Activated T-helper 1 cell treated with anti-CD3 and anti-CD28 coated beads, Interleukin-2, amount 50 U/mL, for 16 hours (primary cell): ENCODE measurements at places on chromosomes 7 and 10.

- DNase-seq = no peak
These were observed 167.8 kb upstream of the IMMP2L start for GRCh38 chr7:111730057-111730456.

DNA sequence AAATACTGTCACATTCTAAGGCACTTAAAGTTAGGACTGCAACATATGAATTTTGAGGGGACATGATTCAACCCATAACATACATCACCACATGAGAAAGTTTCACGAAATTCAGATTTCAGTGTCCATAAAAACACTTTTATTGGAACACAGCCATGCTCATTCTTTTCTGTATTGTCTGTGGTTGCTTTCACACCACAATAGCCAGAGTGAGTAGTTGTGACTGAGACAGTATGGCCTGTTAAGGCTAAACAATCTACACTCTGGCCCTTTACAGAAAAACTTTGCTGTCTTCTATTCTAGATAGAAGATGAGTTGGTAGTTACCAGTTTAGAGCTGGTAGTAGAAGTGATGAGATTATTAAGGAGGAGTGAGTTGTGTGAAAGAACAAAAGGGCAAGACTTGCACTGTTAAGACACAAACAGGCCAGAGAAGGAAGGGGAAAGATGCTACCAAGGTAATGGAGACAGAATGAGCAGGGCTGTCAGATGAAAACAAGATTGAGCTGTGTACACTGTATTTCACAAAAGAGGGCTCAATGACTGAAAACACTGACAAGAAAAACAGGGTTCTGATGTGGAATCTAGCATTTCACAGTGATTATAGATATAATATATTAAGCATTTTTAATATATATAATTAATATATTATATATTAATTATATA is 108.6 kb downstream of the PPP1R3A start:
- no peak for DNase-seq

- DNase-seq = no peak
These were observed 91.8 kb downstream of the KLF6 start for GRCh38 chr10:3693022-3693697.

DNA sequence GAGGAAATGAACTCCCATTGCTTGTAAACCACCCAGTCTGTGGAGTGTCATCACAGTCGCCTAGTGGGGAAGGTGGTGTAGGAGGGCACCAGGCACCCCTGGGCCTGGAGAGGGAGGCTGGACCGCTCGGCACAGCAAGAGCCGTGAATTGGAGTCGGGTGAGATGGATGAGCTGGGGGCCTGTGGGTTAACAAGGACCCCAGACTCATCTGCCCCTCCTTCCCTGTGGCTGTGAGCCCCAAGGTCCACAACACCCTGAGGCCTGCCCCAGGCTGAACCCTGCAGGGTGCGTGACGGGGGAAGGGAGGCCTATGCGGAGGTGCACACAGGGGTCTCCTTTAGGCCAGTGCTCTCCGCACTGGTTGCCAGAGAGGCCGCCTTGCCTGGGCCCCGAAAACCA is 581.4 kb upstream of the FOXK1 start:
- DNase-seq = no peak

DNA sequence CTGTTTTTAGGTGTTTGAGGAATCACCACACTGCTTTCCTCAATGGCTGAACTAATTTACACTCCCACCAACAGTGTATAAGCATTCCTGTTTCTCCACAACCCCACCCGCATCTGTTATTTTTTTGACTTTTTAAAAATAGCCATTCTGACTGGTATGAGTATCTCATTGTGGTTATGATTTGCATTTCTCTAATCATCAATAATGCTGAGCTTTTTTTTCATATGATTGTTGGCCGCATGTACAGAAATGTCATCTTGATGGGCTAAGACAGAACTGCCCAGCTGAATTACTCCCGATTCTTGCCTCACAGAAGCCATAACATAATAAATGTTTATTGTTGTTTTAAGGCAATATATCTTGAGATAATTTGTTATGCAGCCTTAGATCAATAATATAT is 93.1 kb upstream of the DKK1 start:
- no peak for DNase-seq

DNA sequence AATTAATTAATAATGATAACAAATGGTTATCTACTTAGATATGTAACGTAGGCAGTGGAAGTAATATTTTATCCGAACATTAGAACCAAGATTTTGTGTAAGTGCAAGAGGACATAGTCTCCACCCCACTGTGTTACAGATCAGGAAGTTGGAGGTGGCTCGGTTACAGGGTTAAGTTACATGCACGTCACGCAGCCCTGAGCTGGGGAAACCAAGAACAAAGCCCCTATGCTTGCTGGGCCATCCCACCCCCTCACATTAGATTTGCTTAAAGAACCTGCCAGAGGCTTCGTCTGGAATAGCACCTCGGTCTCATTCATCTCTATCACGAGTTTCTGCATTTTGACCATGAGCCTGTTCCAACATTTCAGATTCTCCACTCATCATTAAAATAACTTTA is 214.1 kb downstream of the ADARB2 start:
- DNase-seq = no peak

DNA sequence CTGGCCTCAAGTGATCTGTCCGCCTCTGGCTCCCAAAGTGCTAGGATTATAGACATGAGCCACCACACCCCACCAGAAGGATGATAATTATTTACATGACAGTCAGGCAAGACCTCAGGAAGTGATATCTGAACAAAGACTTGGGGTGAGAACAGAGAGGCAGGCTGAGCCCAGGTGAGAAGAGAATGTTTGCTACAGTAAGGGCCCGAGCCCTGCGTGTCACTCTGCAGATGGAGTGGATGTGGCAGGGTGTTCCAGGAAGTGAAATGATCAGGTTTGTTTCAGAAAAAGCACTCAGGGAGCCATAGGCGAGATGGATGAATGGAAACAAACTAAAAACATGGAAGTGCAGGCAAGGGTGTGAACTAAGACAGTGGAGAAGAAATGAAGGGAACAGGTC is 22.2 kb downstream of the SFMBT2 start:
- no peak for DNase-seq

DNA sequence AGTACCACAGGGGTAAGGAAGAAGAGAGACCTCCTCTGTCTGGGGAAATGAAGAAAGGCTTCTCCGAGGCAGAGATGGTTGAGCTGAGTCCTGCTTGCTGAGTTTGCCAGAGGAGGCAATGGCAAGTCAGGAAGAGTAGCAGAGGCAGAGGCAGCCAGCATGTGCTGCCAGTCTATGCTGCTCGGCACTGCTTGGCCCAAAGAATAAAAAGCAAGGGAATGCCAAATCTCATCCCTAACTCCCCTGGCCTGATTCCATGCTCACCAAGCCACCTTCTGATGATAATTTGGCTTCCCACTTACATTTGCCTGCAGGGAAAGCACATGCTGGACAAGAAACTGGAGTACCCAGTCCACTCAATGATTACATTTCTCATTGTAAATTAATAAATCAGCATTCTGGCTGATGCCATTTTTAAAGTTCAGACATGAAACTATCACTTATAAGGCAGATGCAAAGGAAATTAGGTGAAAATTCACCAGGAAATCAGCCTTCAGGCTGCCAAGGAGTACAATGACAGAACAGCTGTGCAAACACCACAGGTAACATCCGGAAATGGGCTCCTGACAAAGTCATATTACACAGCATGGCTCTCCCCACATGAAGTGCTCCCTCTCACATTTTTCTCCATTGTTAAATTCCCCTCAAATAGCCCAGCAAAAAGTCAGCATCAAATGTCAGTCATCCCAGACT is 245.9 kb downstream of the MTERF1 start:
- DNase-seq = no peak

GRCh38 chr10:80581469-80581835 is 43.8 kb downstream of the SH2D4B start:
- no peak for DNase-seq

DNA sequence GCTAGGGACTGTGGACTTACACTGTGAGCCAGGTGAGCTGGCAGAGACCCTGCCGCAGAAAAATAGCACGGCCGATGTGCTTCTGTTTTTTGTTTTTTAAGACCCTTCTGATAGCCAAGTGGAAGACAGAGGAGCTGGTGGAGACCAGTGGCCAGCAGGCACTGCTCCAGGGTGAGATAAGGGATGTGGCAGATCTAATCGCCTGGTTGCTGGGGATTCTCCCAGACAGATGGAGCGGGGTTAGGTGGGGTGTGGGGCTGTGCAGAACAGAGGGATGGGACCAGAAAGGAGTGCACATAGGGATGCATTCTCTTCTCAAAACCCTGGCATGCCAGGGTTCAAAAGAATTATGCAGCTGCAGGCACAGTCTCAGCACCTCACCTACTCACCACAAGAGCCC is 82.2 kb downstream of the VOPP1 start:
- DNase-seq = no peak

GRCh38 chr10:24872049-24872789 is 80.2 kb downstream of the PRTFDC1 start:
- DNase-seq = no peak

GRCh38 chr7:41729059-41729458 is 26.2 kb upstream of the INHBA start:
- DNase-seq = no peak

- DNase-seq = no peak
These were observed 179.6 kb upstream of the TCERG1L start for GRCh38 chr10:131490991-131491594.

DNA sequence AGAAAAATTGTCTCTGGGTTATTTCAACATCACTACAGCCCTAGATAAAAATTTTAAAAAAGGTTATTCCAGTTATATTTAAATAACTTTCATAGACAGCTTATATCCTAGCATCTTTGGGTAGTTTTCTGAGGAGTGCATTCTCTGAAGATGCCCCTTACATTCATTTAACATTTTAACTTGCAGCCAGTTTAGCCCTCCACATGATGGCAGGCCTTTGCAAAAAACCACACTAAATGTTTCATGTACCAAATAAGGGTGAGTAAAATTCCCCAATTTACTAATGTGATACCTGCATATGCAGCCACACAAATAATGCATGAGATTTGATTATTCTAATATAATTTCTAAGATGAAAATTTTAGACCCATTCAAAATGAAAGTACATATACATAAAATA is 108.4 kb upstream of the ZWINT start:
- DNase-seq = no peak

DNA sequence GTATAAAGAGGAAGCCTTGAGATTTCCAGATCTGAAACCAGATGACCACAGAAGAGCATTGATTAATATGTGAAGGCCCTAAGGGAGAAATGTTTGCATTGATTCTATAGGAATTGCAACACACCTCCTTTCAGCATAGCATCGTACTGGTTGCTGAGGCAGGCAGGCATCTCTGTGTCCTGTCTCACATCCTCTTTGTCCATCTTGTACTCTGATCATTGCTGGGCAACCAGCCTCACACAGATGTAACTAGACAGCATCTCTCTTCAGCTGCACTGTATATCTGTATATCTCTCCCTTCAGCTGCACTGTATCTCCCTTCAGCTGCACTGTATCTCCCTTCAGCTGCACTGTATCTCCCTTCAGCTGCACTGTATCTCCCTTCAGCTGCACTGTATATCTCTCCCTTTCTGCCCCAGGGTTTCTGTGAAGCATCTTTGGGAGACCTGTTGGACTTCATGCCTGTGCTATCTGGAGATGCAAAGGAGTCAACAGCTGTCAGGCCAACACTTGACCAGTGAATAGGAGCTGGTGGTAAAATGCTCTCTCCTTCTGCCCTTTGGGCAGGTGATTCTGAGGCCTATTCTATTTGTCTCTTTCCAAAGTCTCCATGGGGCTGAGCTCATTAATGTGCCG is 40.3 kb downstream of the TMEM178B start:
- DNase-seq = no peak

DNA sequence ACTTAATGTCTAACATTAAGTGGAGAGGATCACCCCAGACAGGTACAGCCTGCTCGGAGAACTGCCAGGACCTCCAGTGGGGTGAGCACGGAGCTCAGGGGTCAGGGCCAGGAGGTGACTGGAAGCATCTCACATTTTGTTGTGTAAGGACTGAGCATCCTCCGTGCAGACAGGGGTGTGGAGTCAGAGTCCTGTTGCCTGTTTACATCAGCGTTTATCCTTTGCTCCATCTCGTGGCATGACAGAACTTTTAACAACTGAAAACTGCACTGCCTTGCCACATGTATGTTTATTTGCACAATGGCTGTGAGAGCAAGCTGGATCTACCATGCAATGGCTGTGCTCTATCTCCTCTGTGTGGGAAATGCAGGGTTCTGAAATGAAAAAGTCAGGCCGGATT is 175.4 kb upstream of the AKR1E2 start:
- DNase-seq = no peak

DNA sequence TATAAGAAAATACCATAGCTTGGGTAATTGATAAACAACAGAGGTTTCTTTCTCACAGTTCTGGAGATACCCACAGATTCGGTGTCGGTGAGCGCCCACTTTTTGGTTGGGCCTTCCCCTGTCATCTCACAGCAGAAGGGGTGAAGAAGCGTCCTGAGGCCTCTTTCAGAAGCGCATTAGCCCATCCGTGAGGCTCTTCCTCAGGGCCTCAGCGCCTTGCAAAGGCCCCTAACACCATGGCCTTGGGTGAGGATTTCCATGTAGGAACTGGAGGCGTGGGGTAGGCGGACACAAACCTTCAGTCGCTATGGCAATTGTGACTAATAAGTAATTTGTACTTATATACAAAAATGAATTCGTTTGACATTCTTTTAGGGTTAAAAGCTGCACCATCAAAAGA is 316.0 kb downstream of the PTPRN2 start:
- no peak for DNase-seq

DNA sequence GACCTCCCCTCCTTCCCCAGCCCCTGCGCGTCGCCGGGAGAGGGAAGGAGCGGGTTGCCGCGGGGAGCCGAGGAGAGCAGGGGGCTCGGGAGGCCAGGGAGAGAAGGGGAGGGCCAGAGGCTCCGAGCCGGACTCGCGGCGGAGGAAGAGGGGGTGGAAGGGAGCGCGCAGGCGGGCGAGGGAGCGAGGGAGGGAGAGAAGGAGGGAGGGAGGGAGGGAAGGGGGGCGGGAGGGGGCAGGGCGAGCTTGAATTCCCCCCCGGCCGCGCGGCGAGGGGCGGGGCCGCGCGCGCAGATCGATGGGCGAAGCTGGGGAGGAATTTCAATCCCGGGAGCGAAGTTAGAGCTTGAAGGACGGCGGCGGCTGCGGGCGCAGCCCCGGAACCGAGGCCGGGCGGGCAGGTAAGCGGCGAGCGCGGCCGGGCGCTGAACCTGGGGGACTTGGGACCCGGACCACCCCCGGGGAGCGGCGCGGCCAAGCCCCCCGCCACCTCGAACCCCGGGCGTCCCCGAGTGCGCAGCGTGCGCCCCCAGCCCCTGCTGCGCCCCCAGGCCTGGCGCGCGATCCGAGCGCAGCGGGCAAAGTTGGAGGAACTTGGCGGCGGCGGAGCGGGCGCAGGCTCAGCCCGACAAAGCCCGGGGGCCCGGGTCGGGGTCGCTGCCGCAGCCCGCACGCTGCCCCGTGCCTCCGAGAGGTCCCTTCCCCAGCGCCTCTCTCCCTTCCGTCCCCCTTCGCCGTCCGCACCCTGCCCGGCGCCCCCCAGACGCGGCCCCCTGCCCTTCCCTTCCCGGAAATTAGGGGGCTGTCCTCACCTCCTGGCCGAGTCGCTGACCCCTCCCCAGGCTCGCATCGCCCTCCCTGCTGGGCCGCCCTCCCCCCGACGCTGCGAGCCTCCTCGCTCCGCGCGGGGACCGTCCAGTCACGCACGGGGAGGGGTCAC is at the start of gene ELFN1:
Gene ELFN1, plus strand, starts transcription at position 324 of the 940 bp plus-strand sequence. CDS start 74,320 bp downstream, outside the sequence.
- DNase-seq = no peak
